ENCODE measurements at places on chromosomes 7 and 10. TPM values are rescaled to one million over a fixed set of nuclear protein-coding genes. Genes with fewer than 3 reads are reported as not detected.

Gene GDF10
- 1.0 TPM for total RNA-seq

Gene SYCE1
- total RNA-seq: not detected

Gene EMX2
- 2.1 TPM for total RNA-seq

Gene MINDY4
- total RNA-seq: 7.8 TPM

Gene AQP1
- 67.8 TPM for total RNA-seq

Gene FGL2
- total RNA-seq: 32.4 TPM

Gene PON3
- 5.2 TPM for total RNA-seq

Gene PPP3CB
- 113 TPM for total RNA-seq

Gene AKR1C2
- 4.2 TPM for total RNA-seq

Gene ABCC2
- 1.6 TPM for total RNA-seq

Gene CYP3A4
- total RNA-seq: not detected

Gene C7orf57
- total RNA-seq: not detected

Gene UPK3B
- total RNA-seq: not detected

Gene KLF14
- total RNA-seq: 0.52 TPM

Data from skeletal muscle tissue (tissue), 5 donors.